ENCODE measurements at places on chromosomes 13 and 19. TPM values are rescaled to one million over a fixed set of nuclear protein-coding genes. Genes with fewer than 3 reads are reported as not detected.

TRIM13 gene
- total RNA-seq: 13.8 TPM

PSG2 gene
- total RNA-seq: not detected

KIR3DL1 gene
- total RNA-seq: not detected

FFAR3 gene
- total RNA-seq: 0.21 TPM

METTL21C gene
- total RNA-seq: not detected

FGF22 gene
- total RNA-seq: not detected

- no peak for DNase-seq
These were observed 421 bp downstream of the ARID3A start for GRCh38 chr19:926323-926588.

GRCh38 chr19:3557461-3558248, at the start of gene MFSD12:
Gene MFSD12 (minus strand): TSS chr19:3557586. CDS start chr19:3557403, 183 bp downstream.
- DNase-seq: peak; percentile 90

DNA sequence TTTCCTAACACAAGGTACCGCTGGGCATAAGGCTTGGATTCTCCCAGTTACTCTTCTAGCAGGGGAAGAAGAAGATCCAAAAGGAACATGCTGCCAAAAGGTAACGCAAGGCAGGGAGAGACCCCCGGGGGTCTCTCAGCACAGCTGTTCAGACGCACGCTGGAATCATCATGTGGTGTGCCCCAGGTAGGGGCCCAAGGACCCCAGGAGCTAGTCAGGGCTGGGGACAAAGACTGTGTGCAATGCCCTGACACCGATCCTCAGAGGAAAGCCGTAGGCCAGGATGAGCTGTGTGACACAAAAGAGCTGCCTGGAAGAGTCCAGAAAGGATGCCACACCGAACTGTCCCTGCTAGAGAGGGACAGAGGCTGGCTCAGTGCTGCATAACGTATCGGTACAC, 22.3 kb upstream of the EPHX3 start:
- DNase-seq: no peak

DNA sequence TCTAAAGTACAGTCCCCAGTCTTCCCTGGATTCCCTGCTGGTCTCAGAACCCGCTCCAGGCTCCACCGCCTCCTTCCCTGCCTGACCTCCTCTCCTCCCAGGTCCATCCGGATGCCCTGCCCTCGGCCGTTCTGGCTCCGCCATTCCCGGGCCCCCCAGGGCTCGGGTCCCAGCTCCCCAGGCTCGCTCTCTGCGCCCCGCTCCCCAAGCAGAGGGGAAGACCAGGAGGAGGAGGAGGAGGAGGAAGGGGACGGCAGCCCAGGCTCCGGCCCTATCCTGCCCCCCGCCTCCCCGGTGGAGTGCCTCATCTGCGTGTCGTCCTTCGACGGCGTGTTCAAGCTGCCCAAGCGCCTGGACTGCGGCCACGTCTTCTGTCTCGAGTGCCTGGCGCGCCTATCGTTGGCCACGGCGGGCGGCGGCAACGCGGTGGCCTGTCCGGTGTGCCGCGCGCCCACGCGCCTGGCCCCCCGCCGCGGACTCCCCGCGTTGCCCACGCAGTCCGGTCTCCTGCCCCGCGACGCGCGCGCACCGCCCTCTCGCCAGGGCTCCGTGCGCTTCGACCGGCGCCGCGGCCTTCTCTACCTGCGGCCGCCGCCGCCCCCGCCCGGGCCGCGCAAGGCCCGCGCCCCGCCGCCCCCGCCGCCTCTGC, 647 bp downstream of the RNF225 start:
- DNase-seq: no peak

DNA sequence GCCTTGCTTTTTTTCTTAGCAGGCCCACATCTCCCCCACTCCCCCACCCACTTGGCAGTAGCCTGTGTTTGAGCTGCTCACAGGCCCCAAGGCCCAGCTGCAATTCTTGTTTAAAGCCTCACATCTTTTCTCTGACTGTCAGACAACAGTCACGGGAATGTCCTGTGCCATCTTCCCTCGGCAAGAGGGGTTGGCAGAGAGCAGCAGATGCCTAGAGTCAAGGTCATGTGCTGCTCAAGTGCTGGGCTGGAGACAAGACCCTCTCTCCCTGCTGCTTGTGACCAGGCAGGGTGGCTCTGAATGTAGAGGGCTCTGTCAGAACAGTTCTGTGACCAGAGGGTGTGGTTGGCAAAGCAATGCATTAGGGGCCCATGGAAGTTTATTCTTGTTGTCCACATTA, 47.4 kb downstream of the BBC3 start:
- no peak for DNase-seq

DNA sequence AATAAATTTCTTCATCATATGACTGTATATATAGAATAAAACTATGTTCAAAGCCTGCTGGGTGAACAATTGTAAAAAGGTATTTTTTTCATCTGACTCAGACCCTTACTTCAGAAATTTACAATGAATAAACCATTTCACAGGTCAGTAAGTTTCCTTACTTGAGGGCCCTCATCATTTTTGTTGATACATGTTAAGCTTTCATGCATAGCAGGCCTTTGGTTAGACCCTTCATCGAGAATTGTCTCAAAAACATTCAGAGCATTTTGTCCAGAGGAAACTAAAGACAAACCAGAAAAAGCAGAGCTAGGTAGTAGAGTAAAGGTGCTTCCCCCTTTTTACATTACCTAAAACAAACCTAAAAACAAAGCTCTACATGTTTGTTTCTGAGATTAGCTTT, 46.2 kb downstream of the FNDC3A start:
- DNase-seq: no peak

- no peak for DNase-seq
These were observed 41.0 kb upstream of the CNMD start for GRCh38 chr13:52780611-52781010.

GRCh38 chr19:4518345-4519171, at the start of gene PLIN4:
Gene PLIN4 (minus strand): TSS chr19:4518486. CDS start chr19:4518272, 214 bp downstream.
- DNase-seq: peak; percentile 69

DNA sequence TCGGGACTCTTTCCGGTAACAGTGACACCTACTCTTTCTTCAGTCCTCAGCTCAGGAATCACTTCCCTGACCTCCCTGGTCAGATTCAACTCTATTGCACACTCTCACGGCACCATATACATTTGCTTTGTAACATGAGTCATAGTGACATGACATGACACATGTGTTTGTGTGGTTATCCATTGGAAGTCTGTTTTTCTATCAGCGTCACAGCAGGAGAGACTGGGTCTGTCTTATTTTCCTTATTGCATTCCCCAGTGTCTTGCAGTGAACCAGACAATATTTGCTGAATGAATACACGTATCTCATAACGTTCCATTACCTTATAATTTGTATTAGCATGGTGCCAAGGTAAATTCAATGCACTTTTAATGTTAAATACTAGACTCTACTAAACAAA, 102.0 kb downstream of the DCLK1 start:
- peak; percentile 65 for DNase-seq

- peak; percentile 24 for DNase-seq
These were observed 112.7 kb upstream of the TSHZ3 start for GRCh38 chr19:31461814-31462539.

DNA sequence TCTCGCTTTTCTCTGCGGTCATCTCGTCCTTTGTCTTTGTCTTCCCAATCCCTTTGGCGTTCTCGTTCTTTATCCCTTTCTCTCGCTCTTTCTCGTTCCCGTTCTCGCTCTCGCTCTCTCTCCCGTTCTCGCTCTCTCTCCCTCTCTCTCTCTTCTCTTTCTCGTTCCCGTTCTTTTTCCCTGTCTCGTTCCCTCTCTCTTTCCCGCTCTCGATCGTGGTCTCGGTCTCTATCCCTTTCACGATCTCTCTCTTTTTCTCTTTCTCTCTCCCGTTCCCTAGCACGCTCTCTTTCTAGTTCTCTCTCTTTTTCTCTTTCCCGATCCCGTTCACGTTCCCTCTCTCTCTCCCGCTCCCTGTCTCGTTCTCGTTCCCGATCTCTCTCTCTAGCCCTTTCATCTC, 77.2 kb downstream of the ZC3H13 start:
- no peak for DNase-seq

- no peak for DNase-seq
These were observed 1.0 kb downstream of the PRKACA start for GRCh38 chr19:14116525-14116917.

GRCh38 chr13:73596382-73596781, 537.6 kb downstream of the KLF5 start:
- no peak for DNase-seq

- no peak for DNase-seq
These were observed 47.2 kb upstream of the ZNF536 start for GRCh38 chr19:30324982-30325381.

All from H4 (cell line).